ENCODE measurements at places on chromosomes 16 and 17.
A peak's percentile ranks its signal among the peaks of the same experiment; 100 is the strongest.

- DNase-seq, result no peak
Measured at GRCh38 chr17:76702941-76703637, 7.7 kb downstream of the MXRA7 start.

DNA sequence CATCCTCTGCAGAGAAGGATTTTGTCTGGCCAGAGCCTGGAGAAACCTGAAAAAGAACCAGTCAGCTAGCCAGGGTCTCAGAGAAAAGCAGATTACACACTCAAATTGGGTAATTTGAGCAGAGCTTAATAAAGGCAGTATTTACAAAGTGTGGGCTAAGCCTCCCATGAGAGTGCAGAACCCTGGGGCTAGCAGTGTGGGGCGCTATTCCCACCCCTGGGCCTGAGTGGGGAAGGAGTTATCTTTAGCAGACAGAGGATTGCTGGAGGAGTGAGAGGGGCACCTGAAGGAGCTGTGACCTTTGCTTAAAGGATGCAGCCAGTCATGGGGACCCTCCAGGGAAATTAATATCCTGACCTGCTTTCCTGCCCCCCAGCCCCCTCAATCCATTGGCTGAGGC is 46.2 kb downstream of the SNX20 start:
- no peak for DNase-seq

DNA sequence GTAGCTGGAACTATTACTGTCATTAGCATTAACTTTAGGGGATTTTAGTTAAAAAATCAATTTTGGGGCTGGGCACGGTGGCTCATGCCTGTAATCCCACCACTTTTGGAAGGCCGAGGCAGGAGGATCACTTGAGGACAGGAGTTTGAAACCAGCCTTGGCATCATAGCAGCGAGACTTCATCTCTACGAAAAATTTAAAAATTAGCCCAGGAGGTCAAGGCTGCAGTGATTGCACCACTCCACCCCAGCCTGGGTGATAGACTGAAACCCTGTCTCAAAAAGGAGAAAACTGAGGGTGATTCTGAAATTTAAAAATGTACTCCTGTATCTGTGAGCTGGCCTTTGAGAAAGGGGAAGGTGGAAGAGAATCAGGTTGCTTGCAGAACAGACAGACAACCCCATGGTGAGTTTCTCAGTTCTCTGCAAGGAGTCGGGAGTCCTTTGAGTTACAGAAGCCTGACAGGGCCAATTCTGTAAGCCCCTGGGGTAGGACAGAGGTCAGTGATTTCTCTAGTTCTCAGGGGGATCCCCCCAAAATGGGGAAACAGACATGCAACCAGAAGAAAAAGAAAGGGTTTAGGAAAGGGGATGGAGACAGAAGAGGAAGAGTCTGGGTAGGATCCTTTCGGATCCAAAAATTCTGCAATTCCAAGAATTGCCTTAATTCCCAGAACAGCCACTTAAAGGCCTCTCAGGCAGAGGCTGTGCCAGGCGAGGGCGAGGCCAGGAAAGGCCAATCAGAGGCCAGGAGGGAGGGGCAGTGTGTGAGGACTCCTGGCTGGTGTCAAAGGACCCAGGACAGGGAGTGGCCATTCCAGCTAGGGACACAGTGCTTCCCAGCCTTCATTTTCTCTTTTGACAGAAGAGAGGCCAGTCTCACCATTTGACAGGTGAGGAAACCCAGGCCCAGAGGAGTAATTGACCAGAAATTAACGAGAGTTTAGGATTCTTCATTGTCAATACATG is 6.7 kb downstream of the NUPR1 start:
- no peak for DNase-seq

- DNase-seq, result peak; percentile 11
Measured at GRCh38 chr16:89507834-89508590, at the start of gene SPG7. SPG7 (plus strand) TSS chr16:89508403; CDS start chr16:89508418, 15 bp downstream.

GRCh38 chr17:66737524-66737923 is 97.4 kb upstream of the CACNG5 start:
- no peak for DNase-seq

GRCh38 chr16:83776944-83777343 is 30.8 kb upstream of the HSBP1 start:
- DNase-seq, result no peak

GRCh38 chr16:73510852-73511251 is 462.9 kb upstream of the ZFHX3 start:
- no peak for DNase-seq

DNA sequence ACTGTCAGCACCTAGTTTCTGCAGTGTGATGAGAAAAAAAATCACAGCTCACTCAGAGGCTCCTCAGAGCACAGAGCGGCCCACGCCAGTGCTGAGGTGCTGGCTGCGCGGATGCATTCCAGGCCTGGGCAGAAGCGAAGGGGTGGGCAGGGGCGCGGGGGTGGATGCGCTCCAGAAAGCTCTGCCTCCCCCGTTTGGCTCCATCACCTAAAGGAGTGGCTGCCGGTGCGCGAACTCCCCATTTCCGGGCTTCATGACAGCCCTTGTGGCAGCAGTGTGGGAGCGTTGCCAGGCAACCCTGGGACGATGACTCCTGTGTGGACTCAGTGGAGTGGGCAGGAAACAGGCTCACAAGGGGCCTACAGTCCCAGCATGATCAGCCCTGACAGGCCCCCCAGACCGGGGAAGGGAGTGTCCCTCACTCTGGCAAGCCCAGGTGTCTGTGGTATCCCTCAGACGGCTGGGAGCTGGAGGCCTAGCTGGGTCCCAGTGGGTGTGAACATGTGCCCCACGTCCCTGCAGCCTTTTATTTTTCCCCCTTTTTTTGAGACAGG is 32.8 kb upstream of the NUDT16L1 start:
- no peak for DNase-seq

DNA sequence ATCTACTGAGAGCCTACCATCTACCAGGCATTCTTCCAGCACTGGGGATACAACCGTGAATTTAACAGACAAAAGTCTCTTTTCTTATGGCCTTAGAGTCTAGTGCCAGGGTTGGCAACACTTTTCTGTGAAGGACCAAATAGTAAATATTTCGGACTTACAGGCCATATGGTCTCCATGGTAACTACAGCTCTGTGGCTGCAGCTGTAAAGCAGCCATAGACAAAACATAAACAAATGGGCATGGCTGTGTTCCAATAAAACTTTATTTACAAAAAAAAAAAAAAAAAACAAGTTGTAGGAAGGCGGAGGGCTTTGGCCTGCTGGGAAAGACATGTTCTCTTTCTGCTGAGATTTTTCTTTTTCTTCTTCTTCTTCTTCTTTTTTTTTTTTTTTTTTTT is 98.7 kb downstream of the ABCC12 start:
- DNase-seq, result no peak

GRCh38 chr17:49734515-49735490 is 27.0 kb upstream of the SLC35B1 start:
- no peak for DNase-seq

DNA sequence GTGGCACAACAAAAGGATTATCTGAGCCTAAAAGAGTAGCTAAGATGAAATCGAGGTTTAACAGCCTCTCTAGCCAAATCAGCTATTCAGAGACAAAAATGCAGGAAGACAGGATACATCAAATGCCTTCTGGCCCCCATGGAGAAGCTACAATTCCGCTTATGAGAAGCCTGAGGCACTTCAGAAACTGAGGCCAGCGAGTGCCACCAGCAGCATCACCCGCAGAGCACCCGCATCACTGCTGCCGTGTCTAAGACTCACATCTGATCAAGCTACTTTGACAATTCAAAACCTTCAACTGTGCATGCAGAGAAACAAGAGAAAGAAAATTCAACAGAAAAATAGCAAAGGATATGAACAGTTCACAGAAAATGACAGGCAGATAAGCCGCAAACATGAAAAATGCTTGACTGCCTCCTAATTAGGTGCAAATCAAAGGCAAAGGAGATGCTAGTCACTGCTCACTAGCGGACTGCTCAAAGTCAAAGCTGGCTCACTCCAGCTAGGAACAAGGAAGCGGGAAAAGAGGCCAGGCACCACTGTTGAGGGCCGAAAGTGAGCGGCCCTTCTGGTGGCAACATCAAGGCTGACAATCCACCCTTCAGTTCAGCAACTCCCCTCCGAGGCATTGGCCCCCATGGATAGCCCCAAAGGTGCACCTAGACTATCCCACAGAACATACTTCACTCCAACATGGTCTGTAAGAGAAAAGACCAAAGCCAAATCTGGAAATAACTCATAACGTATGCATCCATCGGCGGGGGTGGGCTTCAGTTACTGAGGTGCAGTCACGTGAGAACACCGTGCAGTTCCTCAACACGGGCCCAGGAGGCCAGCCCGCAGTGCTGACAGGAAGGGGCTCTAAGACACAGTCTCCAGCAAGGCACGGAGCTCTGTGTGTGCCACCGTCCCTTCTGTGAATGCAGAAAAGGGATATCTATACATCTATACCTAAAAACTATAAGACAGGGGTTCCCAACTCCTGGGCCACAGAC is 12.0 kb downstream of the MTHFSD start:
- DNase-seq, result no peak

DNA sequence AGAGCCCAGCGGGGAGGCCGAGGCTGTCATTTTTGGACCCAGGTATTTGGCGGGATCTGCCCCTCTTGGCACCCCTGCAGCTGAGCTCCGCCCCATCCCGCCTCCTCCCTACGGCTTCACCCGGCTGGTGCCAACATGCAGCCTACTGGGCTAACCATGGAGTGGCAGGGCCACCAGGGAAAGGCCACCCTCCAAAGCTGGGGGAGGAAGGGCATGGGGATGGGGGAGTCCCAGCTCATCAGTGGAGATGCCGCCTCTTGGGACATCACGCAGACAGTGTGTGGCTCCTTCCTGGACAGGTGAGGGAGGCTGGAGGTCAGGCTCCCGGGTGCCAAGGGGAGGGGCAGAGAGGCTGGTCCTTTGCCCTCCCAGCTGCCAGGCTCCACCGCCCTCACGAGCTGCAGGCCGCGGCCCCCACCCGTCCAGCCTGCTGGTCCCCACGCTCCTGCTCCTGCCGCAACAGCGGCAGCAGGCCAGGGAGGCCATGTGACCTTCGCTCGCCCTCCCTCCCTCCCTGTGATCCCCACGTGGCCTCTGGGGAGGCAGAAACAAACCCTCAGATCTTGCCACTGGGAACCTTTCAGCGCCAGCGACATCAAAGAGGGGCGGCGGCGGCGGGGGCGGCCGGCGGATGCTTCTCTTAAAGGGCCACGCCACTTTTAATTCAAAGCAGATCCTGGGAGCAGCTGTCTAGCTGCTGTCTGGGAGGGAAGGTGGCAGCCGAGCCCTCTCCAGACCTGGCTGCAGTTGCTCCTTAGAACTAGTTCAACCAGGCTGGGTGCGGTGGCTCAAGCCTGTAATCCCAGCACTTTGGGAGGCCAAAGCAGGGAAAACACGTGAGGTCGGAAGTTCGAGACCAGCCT is 6.8 kb upstream of the NOTUM start:
- DNase-seq, result no peak

GRCh38 chr16:11629071-11630030 is 38.9 kb upstream of the SNN start:
- no peak for DNase-seq

GRCh38 chr16:51163894-51164566 is 13.0 kb upstream of the SALL1 start:
- no peak for DNase-seq

DNA sequence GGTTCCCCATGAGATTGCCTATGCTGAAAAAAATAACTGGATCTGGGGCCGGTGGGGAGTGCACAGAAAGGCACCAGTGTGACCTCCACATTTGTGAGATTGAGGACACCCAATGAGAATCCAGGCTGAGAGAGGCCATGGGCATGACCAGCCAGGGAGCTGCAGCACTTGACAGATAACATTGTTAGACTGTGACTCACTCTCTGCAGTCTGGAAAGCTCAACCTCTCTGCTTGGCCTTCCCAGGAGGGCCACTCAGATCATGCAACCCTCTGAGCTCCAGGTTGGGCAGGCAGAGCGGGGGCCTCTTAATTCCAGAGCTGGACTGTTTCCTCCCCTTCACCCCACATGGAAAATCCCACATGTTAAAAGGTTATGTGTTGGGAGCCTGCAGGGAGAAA is 30.1 kb downstream of the FZD2 start:
- DNase-seq, result no peak

- no peak for DNase-seq
Measured at GRCh38 chr17:59289981-59290301, 41.5 kb upstream of the YPEL2 start.

- DNase-seq, result no peak
Measured at GRCh38 chr16:2027024-2028010, 615 bp downstream of the NHERF2 start.

DNA sequence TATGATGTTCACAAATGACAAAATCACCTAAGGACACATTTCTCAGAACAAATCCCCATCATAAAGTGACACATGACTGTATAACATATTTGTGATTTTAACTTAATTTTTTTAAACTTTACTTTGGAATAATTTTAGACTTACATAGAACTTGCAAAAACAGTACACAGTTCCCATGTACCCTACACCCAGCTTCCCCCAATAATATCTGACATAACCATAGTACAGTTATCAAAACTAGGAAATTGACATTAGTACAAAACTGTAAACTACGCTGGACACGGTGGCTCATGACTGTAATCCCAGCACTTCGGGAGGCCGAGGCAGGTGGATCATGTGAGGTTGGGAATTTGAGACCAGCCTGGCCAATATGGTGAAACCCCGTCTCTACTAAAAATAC is 24.8 kb downstream of the CDC27 start:
- DNase-seq, result no peak

GRCh38 chr17:77332981-77333685 is 192.4 kb downstream of the SEC14L1 start:
- no peak for DNase-seq

GRCh38 chr17:50719144-50719923 is at the start of gene LUC7L3:
LUC7L3 (plus strand) TSS chr17:50719603; CDS start chr17:50719733, 130 bp downstream.
- peak; percentile 71 for DNase-seq

DNA sequence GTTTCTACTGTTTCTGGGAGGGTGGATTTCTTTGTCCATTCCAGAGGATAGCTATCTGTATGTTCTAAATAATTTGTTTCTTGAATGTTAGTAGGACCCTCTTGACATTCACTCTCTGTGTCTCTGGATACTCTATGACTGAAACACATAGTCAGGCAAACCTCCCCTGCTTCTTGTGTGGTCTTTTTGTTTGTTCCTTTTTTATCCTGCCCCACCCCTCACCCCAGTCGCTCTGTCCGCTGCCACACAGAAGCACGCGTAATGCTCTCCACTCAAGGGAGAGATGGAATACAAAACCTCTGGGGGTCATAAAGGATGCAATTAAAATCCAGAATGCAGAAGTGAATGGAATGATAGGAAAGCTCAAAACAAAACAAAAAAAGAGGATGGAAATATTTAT is 253.1 kb downstream of the RBFOX1 start:
- no peak for DNase-seq

- no peak for DNase-seq
Measured at GRCh38 chr17:60163108-60163784, 13.5 kb downstream of the CA4 start.

GRCh38 chr17:80632046-80632581 is 87.5 kb downstream of the RPTOR start:
- DNase-seq, result no peak

GRCh38 chr16:71216714-71217113 is 13.8 kb downstream of the HYDIN start:
- no peak for DNase-seq

- DNase-seq, result no peak
Measured at GRCh38 chr16:69858191-69859104, 92.7 kb upstream of the CLEC18A start.
